ENCODE measurements at places on chromosomes 5 and 9.

DNA sequence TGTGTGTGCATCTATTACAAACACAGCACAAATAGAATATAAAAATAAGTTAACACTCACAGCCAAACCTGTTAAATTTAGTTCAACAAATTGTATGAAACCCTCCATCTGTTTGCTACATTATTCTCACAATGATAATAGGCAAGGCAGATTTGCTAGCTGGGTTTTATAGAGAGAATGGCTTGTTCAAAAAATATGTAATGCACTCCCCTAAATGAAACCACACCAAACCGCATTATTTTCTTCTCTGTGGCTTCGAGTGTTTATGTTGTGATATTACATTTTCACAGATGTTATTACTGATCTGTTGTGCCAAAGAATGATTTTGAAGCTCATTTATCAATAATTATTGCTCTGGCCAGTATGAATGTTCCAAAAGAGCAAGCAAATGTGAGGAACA, 92.9 kb downstream of the SPATA31D1 start:
- no peak for DNase-seq

GRCh38 chr5:67173959-67174358, 22.6 kb downstream of the CD180 start:
- DNase-seq, result no peak

- DNase-seq, result no peak
Observed at GRCh38 chr9:136784249-136784996, 6.7 kb upstream of the TMEM141 start.

DNA sequence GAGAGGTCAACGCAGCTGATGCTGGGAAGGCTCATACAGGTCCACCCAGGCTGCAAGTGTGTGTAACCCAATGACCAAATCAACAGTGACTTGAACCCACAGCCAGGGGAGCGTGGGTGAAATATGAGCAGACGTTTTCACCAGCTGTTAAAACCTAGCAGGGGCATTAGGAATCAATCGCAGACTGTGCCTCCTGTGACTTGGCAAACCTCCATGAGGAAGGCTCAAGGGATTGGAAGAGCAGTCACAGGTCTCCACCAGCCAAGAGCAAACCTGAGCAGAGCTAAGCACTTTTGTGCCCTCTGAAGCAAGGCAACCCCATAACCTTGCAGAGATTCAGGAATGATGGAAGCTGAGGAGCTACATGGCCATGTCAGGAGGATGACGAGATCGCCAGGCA, 25.5 kb downstream of the INSYN2B start:
- DNase-seq, result no peak

DNA sequence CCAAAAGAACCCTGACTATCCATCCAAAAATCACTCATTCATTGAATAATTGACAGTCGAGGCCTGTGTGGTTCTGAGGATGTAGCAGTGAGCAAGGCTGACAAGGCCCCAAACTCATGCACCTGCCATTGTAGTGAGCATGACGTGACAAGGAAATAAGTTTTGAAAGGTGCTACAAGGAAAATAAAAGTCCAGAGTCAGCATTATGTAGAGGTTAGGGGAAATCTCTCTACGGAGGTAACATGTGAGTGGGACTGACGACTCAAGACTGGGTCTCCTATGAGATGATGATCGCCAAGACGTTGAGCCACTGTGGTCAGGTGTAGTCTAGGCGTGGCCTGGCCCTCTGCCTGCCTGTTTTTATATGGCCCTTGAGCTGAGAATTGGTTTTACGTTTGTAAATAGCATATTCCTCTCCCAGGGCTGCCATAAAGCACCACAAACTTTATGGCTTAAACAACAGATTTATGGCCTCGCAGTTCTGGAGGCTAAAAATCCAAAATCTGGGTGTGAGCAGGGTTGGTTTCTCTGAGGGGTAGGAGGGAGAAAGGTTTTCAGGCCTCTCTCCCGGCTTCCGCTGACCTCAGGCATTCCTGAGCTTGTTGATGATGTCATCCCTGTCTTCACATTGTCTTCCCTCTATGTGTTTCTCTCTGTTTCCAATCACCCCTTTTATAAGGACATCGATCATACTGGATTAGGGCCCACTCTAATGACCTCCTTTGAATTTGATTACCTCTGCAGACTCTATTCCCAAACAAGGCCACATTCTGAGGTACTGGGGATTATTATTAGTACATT, 206.4 kb upstream of the EGFLAM start:
- DNase-seq, result no peak

DNA sequence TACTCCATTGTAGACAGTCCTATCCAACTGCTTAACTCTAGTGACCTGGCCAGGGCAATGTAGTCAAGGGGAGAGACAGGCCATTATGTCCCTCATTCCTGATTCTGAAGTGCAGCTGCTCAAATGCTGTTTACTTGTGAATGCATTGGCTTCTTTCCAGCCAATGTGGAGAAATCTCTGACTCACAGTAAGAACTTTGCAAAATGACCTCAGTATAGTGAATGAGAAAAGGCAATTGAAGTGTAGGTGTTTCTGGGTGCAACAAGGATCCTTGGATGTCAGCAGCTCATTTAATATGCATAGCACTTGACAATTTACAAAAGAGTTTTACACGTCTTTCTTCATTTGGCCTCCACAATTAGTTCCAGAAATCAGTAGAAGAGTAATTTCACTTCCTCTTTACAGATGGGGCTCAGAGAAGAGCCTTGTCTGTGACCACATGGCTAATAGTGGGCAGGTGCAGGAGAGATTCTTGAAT, 367.2 kb downstream of the OSTF1 start:
- no peak for DNase-seq

DNA sequence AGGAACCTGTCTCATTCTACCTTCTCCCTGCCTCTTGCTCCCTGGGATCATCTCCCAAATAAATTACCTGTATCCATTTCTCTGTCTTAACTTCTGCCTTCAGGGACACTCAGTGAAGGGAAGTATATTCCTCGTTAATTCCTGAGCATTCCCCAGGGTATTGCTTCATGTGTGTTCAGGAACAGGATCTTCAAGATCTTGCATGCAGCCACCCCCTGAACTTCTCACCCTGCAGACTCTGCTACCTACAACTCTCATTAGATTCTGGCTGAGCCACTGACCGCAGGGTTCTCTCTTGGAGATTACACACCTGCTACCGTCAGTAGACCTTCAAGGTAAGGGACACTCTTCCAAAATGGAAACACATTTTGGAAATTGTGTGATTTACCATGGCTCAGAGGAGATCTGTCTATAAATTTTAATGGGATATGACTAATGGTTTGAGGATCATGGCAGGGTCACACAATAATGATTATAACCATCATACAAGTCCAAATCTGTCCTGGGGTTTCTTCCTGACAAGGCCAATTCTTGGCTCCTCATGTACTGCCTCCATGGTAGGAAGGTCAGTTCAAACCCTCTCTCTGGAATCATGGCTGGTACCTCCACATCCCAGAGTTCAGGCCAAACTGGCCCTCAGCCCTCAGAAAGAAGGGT, 38.9 kb upstream of the UGCG start:
- DNase-seq, result no peak

GRCh38 chr5:112948458-112948857, 26.4 kb upstream of the REEP5 start:
- DNase-seq, result no peak

DNA sequence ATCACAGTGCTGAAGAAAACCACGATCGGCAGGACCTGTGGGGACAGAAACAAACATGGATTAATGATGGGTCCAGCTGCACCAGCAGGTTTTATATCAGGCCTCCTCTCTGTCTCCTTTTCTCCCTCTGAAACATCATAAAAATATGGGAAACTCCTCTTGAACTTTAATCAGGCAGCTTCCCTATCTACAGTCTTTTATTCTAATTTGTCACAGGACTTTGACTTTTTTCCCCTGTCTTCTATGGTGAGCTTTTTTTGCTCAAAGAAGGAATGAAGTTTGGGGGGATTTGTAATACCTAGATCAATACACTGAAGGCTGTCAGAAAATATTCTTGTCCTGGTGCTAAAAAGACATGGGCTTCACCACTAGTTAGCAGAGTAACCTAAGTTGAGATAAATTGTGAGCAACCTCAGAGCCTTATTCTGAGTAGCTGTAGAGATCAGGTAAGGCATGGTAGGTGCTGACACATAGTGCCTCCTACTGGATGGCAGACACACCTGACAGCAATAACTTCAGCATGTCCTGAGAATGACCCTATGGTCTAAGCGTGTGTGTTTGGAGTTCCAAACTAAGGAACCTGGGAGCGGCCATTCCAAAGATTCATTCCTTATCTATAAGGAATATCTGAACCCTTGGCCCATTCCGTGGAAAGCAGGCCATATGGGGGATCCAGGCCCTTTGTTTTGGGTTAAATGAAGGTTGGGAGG, 46.2 kb downstream of the SLC28A3 start:
- DNase-seq, result no peak

DNA sequence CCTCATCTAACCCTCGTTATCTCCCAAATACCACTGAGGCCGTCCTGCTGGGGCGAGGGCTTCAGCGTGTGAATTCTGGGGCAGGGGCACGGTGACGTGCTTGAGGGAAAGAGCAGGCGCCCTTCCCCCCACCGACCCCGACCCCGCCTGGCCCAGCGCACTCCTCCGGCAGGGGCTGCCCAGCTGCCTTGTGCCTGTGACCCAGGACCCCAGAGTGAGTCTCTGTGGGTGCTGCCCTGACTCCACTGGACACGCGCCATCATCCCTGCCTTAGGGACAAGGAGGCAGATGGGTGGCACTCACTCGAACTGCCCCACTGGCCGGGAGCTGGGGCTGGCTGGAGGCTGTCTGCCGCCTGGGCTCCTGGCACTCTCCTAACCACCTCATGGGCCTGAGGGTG, 136.2 kb upstream of the LPCAT1 start:
- DNase-seq, result no peak

GRCh38 chr9:134618163-134618832, 23.3 kb upstream of the COL5A1 start:
- DNase-seq, result no peak

GRCh38 chr5:147046894-147047293, 168.3 kb upstream of the PPP2R2B start:
- DNase-seq, result no peak

DNA sequence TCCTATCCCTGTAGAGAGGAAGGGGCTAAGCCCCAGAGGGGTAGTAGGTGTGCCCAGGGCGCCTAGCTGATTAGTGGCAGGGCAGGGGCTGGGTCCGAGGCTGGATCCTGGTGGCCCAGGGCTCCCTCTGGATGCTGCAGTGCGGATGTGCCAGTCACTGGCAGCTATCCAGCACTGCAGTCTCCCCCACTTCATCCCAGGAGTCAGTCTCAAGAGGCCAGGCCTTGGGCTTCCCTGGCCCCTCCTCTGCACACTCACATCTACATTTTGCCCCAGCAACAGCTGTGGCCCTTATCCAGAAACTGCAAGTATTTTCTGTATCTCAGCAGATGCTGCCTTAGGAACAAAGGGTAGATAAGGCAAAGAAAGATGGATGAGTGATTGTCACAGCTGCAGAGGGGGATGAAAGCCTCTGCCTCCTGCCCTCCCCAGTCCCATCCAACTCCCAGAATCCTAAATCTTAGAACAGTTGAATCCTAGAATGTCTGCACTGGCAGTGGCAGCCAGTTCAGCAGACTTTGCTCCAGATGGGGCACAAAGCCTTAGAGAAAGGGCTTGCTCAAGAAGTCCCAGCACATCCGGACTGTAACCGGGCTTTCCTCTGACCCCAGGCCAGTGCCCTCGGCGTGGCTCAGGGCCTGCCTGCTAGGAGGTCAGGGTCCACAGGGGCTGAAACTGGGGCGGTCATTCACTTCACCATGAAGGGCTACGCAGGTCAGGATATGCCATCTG, 1.6 kb downstream of the ANXA6 start:
- DNase-seq, result no peak

- DNase-seq, result no peak
Observed at GRCh38 chr5:10594591-10595210, 30.8 kb downstream of the ANKRD33B start.

DNA sequence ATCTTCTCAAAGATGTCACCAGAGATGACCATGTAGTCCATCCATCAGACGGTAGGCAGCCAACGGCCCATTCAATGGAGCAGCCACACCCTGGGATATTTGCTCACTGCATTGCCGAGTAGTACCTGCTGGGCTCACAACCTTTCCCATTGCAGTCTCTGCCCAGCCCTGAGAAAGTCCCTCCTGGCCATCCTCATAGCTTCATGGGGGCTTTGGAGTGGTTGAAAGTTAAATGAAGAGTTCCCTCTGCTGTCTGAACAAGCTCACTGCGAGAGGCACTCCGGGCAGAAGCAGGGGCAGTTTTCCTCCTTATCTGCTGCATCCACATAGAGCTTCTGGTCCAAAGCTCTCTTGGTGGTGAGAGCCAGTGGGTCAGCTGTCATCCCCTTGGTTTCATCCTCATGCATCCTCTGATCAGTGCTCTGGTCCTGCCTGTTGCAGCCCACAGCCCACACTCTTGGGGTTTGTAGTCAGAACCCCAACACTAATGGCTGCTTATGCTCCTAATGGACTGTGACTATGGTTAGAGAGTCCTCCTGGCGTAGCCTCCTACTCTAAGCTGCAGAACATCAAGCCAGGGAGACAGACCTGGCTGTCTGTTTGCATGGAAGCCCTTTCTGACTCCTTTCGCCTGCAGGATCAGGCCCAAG, 23.3 kb downstream of the TNFSF8 start:
- DNase-seq, result no peak
